ENCODE measurements at places on chromosomes 3 and 15.

- no peak for DNase-seq
Observed at GRCh38 chr3:27789420-27789819, 67.3 kb upstream of the EOMES start.

DNA sequence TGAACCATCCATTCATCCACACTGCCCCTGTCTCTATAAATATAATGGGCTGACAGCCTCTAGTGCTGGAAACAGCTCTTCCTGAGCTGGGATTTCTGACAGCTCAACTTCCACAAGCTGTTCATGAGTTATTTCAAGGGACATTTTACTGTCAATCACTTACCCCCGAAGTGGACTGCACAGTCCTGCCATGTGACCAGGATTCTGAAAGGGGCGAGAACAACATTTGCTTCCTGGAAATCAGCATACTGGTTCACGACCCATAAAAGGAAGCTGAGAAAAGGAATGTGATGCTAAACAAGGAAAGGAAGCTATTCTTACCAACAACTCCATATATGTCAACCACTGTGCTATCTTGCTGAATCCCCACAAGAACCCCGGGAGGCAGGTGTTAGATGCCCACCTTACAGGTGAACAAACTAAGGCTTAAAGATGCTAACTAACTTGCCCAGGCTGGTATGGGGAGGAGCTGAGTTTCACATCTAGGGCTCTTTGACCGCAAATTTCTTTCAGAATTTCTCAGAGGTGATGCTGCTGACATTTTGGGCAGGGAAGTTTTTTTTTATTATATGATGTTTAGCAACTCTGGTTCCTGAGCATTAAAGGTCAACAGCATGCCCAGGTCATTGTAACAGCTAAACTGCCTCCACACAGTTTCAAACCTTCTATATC lies 16.5 kb upstream of the REC114 start:
- DNase-seq = no peak

DNA sequence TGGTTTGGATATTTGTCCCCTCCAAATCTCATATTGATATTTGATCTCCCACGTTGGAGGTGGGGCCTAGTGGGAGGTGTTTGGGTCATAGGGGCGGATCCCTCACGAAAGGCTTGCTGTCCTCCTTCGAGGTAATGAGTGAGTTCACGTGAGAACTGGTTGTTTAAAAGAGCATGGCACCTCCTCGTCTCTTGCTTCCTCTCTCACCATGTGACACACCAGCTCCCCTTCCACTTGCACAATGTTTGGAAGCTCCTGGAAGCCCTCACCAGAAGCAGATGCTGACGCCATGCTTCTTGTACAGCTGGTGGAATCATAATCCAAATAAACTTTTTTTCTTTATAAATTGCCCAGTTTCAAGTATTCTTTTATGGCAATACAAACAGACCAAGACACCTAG lies 38.6 kb downstream of the RFTN1 start:
- DNase-seq = no peak

DNA sequence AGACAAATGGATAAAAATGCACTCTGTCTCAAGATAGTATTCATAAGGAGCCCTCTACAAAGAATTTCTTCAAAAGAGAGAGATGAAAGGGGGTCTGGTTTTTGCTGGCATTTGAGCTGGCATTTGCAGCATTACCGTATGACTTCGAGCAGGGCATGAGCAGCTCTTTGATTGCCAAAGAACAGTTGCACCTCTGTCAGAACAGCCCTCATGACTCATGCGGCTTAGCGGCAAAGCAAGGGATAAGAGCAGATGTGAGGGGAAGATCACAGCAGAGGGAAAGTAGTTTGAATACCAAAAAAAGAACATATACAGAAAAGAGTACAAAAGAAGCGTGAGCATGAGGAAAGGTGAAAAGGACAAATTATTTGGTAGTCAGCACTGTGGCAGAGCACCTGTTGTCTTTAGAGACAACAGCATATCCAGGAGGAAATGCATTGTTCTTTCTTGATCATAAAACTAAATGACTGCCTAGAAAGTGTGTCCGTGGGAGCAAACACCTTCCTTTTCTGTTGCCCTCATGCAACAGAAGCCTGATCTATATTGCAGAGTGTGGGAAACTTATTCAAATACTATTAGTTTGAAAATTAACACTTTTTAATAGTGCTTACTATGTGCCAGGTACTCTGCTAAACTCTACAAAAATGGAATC lies 80.5 kb upstream of the SLC24A5 start:
- DNase-seq = no peak

GRCh38 chr3:182637350-182638110 lies 155.8 kb upstream of the ATP11B start:
- no peak for DNase-seq

DNA sequence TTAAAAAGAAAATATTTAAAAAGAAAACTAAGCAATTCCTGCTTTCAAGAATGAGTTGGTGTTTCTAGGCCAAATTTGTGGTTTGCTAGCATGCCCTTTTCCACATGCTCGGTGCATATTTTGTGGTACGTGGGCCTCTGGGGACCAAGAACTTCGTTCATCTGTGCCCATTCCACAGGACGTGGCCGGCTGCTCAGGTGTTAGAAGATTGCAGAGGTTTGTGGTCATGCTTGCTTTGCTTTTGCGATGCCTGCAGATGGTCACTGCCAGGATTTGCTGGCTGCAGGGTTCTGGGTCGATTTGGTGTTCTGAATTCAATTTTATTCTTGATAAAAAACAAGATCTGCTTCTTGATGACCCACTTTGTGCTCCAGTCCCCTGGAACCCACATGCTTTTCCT lies 7.5 kb downstream of the PSTPIP1 start:
- DNase-seq = no peak

- no peak for DNase-seq
Observed at GRCh38 chr15:85757939-85758654, 36.6 kb downstream of the KLHL25 start.

All from stimulated activated CD8-positive, alpha-beta memory T cell treated with anti-CD3 and anti-CD28 coated beads, Interleukin-15, amount 100 ng/mL, for 1 hour (primary cell).